ENCODE measurements at places on chromosomes 5 and 9. TPM values are rescaled to one million over a fixed set of nuclear protein-coding genes. Genes with fewer than 3 reads are reported as not detected.

DNA sequence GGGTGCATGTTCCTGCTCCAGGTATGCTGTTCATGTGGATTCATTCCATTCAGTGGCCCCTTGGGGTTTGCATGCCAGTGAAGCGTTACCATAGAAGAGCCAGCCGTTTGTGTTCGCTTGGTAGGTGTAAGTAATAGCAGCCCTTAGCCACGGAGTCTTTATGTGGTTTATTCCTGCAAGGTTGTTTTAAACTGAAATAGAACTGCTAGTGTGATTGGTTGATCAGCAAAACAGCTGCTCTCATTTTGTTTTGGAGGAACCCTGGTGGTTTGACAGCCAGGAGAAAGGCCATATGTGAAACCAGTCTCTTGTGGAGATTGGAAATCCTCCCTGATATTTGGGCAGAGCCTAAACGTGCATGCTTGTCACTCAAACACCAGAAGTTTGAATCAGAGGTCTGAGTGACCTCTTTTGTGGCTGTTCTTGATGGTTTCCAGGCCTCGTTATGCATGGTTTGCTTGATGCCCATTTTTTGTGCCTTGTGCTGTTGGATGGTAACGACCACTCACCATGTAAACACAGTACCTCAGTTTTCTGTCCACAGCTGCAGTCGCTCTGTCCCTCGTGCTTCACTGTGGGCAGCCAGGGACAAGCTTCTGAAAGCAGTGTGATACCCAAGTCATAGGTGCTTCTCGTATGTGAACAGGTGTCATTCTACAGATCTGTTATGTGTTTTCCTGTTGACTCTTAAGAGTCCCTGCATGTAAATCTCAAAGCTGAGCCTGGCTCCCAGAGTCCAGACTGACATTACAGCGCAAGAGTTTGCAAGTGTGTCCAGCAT lies 58.3 kb upstream of the NXNL2 start:
- no peaks in the 10 kb centered on the region for H3K4me1 ChIP-seq
- H3K27me3 ChIP-seq, result no peaks in the 10 kb centered on the region
- H3K27ac ChIP-seq, result no peak overlapping the region
- DNase-seq, result no peak

GRCh38 chr5:28542987-28543386 lies 1504.6 kb upstream of the CDH9 start:
- no peaks in the 10 kb centered on the region for H3K27me3 ChIP-seq
- no peak for DNase-seq
- no peaks in the 10 kb centered on the region for H3K4me1 ChIP-seq
- H3K36me3 ChIP-seq, result no peaks in the 10 kb centered on the region
- no peak overlapping the region for H3K4me3 ChIP-seq

DNA sequence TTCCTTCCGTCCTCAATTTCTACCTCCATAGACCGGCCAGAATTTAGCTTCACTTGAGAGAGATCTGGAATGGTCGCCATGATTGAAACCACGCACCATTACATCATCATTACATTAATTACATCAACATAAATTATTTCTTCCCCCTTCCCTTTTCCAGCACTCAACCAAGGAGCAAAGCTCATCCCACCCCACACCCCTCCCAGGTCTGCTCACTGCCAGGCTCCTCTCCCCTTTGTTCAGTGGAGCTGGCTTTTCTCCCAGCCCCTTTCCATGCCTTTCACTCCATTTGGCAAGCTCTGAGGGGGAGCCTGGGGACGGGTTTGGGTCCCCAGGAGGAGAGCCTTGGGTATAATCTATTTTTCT lies 8.4 kb downstream of the RACK1 start:
- DNase-seq, result no peak
- H3K36me3 ChIP-seq, result peaks cover 98% of the 10 kb centered on the region

The FAM163B gene
- polyA plus RNA-seq, result not detected
